ENCODE measurements at places on chromosomes 5 and 9.

DNA sequence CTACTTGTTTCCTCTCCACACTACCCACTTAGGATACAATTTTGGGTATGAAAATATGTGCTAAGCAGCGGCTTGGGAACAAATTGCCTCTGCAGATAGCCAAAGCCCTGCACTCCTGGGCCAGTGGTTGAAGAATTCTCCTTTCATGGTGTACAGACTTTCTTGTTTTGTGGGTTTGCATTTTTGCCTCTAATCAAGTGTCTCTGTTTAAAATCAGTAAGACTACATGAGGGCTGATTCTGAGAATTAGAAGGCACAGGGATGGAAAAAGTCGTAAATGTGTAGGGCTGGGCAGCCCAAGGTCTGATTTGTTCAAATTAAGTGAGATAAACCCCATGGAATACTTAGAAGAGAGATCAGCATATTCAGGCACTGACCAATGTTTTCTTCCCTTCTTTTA is 103.7 kb upstream of the CD180 start:
- no peak for DNase-seq

- no peak for DNase-seq
Observed at GRCh38 chr9:120924698-120925534, 1.7 kb downstream of the TRAF1 start.

DNA sequence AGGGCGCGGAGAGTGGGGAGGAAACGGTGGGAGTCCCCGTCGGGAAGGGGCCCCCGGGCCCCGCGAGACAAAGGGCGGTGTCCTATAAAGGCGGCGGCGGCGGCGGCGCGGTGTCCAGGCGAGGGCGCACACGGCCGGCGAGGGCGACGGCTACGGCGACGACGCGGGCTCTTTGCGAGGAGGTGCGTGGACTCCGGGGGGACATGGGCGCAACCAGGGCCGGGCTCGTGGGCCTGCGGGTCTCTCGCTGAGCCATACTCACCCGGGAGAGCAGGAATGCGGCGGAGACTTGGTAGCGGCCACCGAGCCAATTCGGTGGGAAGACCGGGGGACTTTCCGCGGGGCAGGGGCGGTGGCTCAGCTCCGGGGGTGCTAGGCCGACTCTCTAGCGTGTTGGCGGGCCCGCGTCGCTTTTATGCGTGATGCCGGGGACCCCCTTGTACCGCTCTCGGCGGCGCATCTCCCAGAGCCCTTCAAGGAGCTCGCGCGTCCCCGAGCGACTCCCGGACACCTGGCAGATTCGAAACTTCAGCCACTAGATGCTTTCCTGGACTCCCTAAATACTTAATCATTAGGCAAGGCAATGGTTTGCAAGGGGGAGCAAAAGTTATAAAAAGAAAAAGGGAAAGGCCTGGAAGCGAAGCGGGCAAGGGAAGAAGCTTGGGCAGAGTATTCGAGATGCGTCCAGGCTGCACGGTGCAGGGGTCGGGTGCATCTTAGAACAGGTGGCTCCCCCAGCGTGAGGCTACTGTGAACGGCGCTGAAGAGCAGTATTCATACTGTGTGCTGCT is 5.9 kb upstream of the TAL2 start:
- peak; percentile 12 for DNase-seq

DNA sequence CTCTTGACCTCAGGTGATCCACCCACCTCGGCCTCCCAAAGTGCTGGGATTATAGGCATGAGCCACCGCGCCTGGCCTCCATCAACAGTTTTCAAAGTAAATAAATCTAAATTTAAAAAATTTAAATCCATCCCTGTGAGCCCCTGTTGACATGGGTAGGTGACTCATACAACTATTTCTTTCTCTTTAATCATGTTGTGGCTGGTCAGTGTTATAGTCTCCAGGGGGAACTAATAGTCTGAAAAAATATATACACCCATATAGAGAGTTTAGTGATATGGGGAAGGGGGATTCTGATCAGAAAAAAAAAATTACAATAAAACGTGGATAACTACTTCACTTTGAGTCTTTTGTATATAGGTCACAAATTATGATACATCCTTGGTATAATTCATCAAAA is 159.2 kb downstream of the ZNF608 start:
- no peak for DNase-seq

Measured in activated naive CD4-positive, alpha-beta T cell treated with anti-CD3 and anti-CD28 coated beads, Interleukin-2, amount 50 U/mL, for 16 hours (primary cell).